ENCODE measurements at places on chromosomes 5 and 9.

- no peak for DNase-seq
Measured at GRCh38 chr5:98933445-98934072, 4.8 kb upstream of the CHD1 start.

- no peak for DNase-seq
Measured at GRCh38 chr5:56595566-56595965, 219.8 kb upstream of the MAP3K1 start.

- DNase-seq, result no peak
Measured at GRCh38 chr5:17412760-17413671, 85.0 kb upstream of the TAF11L2 start.

DNA sequence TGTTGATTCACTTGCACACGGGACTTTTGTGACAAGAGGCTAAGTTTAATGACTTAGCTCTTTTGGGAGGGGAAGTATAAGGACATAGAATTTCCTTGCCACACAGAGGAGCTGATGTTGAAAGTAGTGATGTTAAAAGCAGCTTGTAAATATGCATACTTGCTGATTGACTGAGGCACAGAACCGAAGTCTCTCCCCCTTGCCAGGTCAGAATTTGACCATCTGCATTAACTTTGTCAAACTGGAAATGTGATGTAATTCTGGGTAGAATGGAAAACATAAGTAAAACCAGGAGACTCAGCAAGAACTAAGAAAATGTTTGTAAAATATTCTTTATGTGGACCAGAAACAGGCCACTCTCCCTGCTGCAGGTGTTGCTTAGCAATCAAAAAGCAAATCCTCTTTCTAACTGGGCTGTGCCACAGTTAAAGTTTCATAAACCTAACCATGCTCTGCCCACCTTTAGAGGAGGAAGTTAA lies 284.2 kb downstream of the NR3C1 start:
- peak; percentile 89 for DNase-seq

DNA sequence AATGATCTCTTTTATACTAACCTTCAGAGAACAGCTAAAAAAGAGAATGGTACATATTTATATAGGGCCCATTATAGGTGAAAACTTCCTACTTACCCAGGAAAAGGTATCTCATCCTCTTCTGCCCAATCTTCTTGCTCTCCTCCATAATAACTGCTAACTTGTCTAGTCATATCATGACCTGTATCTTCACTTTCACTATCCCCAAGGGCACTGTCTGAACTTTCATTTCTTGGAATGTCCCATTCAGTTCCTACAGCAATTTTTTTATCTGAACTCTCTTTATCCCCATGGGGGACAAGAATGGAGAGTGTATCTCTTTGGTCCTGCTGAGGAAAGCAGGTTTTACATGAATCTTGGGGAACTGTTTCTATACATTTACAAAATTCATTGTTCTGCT lies 36.4 kb upstream of the RAPGEF6 start:
- DNase-seq, result no peak

DNA sequence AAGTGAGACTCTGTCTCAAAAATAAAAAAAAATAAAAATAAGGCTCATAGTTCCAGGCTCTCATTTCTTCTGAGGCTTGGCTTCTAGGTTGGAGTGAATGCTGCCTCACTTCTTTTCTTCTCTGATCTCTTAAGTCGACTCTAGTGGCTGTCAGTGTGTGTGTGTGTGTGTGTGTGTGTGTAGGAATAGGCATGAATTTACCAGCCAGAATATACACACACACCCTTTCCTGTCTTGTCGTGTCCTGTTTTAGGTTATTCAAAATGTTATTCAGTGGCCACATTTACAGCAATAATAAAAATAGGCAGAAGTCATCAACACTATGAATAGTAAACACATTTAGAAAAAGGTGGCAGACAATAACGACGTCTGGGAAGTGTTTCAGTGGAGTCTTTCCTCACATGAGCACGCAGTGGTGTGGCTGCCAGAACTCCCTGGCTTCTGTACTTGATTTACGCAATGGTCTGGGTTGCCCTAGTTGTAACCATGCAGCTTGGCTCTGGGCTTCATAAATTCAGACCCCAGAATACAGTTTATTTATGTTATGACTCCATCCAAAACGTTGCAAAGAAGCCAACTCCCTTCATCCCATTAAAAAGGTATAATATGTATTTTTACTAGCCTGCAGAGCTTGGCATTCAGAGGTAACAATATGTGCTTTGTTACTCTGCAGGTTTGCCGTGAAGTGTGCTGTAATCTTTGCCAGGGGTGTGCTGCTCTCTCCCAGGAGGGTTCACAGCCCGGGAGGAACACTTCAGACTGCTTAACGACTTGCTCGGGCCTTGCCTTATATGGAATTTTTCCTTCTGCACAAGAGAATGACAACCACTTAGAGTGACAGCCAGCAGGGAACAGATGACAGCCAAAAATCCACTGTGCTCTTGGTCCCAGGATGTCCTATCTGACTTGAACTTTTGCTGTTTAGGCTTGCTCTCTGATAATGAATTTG lies 34.4 kb upstream of the PALM2AKAP2 start:
- DNase-seq, result no peak

GRCh38 chr5:80033513-80033912 lies 1.6 kb upstream of the THBS4 start:
- no peak for DNase-seq

DNA sequence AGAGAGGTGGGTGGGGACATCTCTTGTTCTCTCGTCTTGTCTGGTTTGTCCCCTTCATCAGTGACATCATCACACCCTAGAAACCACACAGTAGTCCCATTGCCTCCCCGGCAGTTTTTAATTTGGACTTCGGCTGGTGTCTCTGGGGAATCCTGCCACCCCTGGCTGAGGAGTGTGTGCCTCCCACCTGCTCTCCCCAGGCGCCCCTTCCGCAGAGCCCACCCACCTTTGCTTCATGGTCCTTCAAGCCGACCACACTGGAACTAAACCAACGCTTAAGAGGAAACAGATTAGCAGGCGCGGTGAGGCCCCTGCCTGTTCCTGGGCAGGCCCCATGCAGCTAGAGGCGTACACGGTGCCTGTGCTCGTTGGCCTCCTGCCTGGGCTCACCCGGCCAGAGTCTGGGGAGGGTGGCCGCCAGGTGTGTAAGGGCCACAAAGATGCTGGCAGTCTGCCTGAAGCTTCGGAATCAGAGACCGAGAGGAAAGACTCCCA lies 107.6 kb upstream of the SPRY4 start:
- no peak for DNase-seq

DNA sequence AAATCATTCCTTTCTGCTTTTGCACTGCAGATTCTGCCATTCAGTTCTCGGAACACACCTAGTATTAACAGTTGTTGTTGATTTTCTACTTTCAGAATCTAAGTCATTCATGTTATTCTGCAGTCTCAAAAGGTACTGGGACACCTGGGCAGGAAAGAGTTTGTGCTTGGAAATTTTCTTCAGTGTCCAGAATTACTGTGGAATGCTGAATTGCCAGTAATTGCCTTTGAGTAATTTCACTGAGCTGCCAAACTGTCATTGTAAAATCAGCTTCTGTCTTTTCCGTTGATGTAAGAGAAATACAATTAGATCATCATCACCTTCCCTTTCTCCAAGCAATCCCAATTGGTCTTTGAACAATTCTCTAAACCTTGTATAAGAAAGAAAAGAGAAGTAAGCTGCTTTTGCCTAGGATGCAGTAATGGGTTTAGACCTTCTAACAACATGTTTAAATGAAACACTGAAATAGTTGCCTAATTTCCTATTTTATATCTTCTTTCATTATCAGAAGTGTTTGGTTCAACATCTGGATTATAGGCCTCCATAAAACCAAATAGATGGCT lies 75.7 kb upstream of the TGFBR1 start:
- no peak for DNase-seq

DNA sequence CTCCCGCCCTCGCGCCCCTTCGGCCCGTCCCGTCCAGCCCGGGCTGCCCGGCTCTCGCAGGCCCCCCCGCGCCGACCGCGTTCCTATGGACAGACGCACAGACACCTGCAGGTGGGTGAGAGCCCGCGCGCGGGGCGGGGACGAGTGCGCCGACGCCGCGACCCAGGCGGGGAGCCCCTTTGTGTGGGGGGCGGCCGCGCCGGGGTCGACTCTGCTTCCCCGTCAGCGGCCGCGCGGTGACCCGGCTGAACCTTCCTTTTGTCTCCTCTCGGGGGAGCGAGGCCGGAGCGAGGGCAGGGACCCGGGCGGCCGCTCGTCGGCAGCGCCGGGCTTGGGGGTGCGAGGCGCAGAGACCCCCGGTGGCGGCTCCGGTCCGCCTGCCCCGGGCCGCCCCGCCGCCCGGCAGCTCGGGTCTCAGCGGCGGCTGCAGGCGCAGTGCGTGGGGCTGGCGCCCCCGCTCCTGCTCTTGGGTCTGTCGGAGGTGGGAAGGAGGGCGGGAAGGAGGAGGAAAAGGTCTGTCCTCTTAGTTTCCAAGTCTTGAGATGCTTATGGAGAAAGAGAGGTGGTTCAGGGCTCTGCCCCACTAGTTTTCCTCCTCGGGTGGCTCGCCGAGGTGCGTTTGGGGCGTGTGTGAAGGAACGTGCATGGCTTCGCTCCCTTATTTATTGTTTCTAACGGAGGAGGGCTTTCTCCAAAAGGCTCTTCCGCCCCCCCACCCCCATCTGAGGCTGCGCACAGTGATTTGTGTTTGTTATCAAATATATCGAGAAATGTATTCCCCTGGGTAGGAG lies 576 bp downstream of the KIAA1958 start:
- peak; percentile 56 for DNase-seq

GRCh38 chr5:128021411-128021810 lies 62.2 kb upstream of the SLC12A2 start:
- DNase-seq, result no peak

DNA sequence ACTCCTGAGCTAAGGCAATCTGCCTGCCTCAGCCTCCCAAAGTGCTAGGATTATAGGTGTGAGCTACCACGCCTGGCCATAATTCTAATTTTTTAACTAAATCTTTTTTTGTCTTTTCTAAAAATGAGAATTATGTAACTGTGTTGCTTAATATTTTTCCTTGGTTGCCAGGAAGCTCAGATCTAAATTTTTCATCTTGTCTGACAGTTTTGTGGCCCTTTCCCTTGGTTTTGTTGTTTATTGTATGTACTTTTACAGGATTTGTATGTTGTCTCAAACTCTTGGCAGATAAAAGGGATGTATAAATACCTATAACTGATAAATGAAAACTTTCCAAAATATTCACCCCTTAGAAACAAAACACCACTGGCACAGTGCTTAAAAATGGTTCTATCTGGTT lies 88.2 kb upstream of the KLF9 start:
- DNase-seq, result no peak

Measured in MM.1S (cell line).